Suppressor macrophage treated with lipopolysaccharide for 1 hour (primary cell): ENCODE measurements at places on chromosomes 7 and 10.
A peak's percentile ranks its signal among the peaks of the same experiment; 100 is the strongest.

DNA sequence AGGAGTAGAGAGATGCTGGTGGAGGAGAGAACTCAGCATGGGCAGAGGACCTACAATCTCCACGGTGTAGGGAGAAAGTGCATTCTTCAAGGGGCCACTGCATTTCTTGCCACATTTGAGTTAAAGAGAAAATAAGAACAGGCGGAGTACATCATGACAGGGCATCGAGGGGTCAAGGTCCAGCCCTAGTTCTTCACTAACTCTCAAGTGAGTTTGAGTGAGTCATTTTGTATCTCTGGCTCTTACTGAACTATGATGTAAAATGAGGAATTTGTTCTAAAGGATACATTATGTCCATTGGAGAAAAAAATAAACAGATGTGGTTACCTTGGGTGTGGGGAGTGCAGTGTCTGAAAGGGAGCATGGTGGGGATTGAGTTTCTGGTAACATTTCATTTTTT, 182.9 kb downstream of the XPNPEP1 start:
- no peak for DNase-seq

GRCh38 chr10:86367152-86367951, 757 bp upstream of the GRID1 start:
- DNase-seq = no peak

DNA sequence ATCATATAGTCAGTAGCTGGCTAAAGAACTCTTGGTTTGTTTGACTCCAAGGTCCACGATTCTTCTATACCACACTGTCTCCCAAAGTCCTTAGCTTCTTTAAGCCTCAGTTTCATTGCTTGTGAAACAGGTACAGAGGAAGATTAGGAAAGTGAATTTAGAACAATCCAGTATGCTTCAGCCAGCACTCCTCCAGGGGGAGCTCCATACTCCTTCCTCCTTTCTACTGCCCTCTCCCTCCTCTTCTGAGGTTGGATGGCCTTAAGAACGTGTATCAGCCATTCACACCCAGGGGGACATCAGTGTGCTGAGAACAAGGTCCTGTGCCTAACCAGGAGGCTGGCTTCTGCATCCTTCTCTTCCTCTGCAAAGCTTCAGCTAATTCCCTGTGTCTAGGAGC, 54.8 kb upstream of the CALD1 start:
- DNase-seq = peak; percentile 50

DNA sequence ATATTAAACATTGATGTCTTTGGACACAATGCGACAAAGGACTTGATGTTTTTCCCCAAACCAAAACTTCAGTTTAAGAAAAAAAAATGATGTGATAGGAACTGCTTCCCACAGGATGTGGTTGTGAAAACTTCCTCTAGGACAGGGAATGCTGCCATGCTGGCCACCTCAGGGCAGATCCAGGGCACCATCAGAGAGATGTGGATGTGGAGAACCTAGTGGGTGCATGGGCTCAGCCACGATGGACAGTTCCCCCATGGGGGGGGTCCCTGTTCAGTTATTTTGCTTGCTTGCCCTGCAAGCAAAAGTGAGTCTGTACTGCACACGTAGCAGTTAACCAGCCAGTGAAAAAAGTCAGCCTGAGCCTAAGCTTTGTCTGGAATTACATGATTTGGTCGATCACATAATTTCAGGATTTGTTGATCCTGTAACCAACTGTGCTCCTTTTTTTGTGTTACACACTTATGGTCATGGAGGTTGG, 36.3 kb downstream of the LAMB4 start:
- DNase-seq = no peak

DNA sequence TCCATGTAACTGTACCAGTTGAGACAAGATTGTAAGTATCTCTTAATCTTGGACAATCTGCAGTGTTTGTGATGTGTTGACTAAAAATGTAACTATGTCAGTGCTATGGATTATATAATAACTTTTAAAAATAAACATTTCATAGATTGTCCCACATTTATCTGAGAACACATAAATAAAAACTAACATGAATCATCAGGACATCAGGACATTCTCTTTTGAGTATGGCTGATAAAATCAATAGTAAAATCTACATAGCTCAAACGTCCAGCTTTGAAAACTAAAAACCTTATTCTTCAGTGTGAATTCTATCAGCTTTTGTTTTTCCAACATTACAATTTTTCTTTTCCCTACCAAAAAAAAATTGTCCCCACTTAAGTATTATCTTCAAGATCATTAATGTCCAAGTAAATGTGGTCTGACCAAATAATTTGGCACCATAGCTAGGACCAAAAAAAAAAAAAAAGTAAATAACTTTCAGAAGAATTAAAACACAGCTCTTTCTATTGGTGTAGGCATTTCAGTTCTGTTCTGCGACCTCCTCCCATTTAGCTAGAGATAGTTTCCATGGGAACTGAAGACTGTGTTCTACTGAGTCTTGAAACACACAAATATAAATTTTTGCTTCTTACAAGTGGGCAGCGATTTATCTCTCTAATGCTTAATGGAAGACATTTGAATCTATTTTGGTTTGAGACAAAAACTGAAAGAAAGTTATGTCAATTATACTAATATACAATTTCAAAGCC, 123.0 kb upstream of the SGCE start:
- DNase-seq = no peak
